CD8-positive, alpha-beta T cell (primary cell): ENCODE measurements at places on chromosomes 3 and 15.

- DNase-seq = peak; percentile 35
Observed at GRCh38 chr15:92883163-92883875, 16.8 kb upstream of the CHD2 start.

- DNase-seq = no peak
Observed at GRCh38 chr3:174957081-174957480, 97.9 kb downstream of the NAALADL2 start.

DNA sequence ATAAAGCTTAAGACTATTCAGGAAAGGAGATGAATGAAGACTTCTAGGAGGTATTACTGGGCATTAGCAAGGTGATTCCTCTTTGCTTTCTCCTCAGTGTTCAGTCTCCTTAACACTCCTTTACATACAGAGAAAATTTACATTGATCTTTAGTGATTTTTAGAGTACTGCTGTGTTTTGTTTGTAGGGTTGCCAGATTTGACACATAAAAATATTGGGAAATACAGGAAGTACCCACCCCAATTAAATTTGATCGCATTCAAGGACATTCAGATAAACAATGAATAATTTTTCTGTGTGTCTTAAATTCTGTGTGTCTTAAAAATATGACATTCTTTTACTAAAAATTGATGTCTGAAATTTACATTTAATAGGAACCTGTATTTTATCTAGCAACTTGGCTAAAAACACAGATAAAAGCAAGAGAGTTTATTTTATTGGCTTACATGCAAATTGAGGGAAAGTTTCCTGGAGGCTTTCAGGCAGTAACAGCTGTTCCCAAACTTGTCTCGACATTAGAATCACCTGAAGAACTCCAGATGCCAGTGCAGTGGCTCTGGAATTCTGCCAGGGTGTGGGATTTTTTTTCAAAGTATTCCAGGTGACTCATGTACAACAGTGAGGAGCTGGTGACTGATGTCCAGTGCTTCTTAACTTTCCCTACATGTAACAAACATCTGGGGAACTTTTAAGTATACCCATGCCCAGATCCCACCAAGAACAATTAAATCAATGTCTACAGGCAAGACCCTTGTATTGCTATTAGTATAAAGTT lies 23.4 kb upstream of the PLOD2 start:
- no peak for DNase-seq

- DNase-seq = no peak
Observed at GRCh38 chr3:84967767-84968581, 9.2 kb downstream of the CADM2 start.

DNA sequence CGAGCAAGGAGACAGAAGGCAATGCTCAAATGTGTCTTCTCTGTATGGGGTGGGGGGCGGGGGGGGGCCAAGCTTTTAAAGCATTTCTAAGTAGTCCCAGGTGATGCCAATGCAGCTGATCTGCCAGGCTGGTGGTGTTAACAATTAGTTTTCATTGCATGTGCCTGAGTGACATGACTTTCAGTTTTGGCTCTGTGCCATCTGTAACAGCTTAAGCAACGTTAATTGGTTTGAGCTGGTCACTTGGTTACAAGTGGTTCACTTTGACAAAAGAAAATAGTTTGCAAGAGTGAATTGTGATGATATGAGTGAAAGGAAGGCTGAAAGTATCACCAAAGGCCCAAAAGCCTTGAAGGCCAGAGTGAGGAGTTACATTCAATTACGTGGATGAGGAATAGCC lies 26.4 kb upstream of the LRIG1 start:
- DNase-seq = no peak
